Stimulated activated CD8-positive, alpha-beta memory T cell treated with anti-CD3 and anti-CD28 coated beads, Interleukin-7, amount 100 ng/mL, for 1 hour (primary cell): ENCODE measurements at places on chromosomes 2 and 18.

DNA sequence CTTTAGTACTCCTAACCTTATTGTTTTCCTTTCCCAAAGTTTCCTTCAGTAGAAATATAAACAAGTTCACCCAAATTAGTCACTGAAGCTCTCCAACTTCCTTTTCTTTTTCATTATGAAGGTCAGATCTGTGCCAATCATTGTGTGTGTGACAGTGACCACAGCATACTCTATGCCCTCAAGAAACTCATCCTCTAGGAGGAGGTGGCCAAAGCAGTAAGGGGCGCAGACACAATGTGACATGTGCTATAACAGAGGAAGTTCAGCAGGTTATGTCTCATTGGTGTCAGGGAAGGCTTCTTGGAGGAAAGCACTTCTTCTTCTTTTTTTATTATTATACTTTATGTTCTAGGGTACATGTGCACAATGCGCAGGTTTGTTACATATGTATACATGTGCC, 60.0 kb upstream of the PSME4 start:
- no peak for DNase-seq

- no peak for DNase-seq
These were observed 103.0 kb upstream of the FBXO11 start for GRCh38 chr2:48009256-48009655.

DNA sequence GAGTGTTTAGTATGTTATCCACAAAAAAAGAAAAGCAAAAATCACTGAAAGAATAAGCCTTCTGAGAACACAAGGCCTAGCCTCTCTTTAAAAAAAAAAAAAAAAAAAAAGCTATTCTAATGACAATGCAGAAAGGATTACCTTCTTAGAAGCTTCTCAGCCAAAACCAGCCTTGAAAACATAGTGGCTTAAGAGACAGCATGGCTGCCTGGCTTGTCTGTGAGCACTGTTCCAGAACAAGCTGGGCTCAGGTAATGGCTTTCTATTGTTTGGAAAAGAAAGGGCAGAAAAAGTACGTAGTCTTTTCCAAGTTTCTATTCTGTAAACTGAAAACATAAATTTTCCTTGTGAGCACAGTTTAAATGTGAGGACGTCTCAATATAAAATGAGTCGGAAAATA, 119.5 kb downstream of the MAP3K20 start:
- no peak for DNase-seq

- DNase-seq: no peak
These were observed 39.6 kb downstream of the TTC39C start for GRCh38 chr18:24054130-24054529.
